IMR-90 (cell line): ENCODE measurements at places on chromosomes 13 and 19.
A peak's percentile ranks its signal among the peaks of the same experiment; 100 is the strongest.

DNA sequence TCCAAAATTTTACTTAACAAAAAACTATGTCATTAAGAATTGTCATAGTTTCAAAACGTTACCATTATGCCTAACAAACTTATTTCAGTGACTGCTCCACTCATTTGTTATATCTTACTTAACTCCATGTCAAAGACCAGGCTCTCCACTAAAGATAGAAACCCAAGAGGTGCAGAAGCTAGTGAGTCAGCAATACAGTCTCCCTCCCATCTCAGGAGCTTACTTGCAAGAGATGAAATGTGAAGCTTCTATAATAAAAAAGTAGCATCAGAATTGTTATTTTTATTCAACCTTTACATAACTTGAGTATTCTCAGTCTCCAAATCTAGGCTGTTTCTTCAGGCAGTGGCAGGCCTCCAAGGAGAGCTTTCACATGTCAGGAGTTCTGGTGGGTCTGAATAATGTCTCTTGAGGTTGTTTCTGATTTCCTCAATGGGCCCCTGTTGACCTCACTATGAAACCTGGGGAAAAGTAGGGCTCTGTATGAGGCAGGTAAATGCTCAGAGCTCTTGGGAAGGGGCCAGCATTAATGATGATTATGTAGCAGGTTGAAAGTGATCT lies 242.0 kb downstream of the NDFIP2 start:
- DNase-seq: no peak

- DNase-seq: no peak
These were observed 6.0 kb upstream of the FFAR2 start for GRCh38 chr19:35442091-35442490.

DNA sequence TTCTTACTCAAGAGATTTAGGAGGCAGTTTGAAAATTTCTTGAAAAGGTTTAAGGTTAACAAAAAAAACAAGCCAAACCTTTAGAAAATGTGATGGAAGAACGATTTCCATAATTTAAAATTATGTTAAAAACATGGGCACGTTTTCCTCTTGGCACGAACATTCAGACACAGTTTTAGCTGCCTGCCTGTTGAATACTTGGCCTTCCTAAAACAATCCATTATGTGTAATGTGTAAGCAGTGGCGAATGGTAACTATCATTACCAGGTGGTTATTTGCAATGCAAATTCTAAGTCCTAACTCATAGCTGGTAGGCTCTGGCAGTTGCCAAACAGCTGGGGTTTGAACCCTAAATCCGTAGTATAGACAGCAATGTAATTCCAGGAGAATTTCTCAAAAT lies 1425.7 kb upstream of the SLC10A2 start:
- DNase-seq: no peak

DNA sequence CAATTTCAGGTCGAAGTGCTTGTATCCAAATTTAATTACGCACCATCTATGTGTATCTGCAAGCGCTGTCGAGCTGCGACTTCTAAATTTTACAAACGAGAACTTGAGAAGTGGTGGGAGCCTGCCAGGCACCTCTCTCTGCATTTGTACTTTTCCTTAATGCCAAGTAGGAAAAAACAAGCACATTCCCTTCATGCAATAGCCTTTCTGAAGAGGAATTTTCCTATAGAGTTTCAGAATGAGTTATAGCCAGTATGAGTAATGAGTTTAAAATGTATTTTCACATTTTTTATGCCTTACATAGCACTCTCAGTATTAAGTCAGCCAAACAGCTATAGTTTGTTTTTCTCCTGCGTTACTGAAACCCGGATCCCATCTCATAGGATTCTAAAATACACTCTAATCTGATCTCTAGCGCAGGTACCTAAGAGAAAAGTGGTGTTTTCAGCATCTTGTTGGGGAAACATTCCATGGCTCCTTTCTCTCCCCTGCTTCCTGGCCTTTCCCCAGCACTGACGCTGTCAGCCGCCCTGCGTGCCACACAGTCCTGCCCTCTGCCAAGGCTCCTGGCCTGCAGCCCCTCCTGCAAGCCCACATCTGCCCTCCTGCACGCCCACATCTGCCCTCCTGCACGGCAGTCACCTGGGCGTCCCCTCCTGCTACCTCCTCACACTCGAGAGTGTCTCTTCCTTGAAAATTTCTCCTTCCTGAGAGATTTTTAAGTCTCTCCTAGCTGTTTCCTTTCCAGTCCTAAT lies 526.9 kb downstream of the MYO16 start:
- peak; percentile 86 for DNase-seq

- DNase-seq: peak; percentile 32
These were observed 6.6 kb downstream of the ZNF837 start for GRCh38 chr19:58374200-58374599.

GRCh38 chr19:43623889-43624670 lies 4.7 kb upstream of the ZNF428 start:
- DNase-seq: no peak

GRCh38 chr19:54245936-54246335 lies 3.3 kb upstream of the LILRA6 start:
- no peak for DNase-seq

GRCh38 chr13:112510987-112511685 lies 76.8 kb downstream of the TUBGCP3 start:
- no peak for DNase-seq

- peak; percentile 11 for DNase-seq
These were observed 74.3 kb upstream of the ATP12A start for GRCh38 chr13:24605923-24606372.

DNA sequence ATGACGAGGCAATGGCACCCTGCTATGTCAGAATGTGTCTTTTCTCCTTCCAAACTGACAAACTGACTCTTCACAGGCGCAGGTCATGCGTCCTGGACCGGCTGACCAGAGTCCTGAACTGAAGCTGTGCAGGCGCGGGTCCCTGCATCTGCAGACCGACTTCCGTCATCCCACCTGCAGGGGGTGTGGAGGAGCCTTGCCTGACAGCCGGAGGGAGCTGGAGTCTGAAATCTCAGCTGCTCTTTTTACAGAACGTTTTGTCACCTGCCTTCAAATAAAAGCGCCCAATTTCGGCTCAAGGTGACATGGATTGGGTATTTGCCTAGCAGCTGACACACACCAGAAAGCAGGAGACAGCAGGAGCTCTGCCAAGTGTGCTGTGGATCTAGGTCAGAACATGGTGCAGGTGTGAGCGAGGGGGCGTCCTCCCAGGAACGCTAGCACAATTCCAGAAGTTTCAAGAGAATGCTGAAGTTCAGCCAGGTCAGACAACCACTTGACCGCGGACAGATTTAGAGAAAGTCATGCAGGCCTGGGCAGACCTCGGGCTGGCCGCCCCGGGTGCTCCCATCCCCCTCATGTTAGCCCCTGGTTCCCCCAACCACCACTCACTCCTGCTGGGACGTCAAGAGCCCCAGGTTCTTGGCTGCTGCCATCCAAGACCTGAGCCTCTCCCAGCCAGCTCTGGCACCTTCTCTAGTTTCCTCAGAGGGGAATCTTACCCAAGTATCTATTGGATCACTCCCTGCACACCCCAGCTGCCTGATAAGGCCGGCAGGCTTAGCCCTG lies 32.8 kb downstream of the ELL start:
- no peak for DNase-seq

GRCh38 chr19:20044663-20045062 lies 5.4 kb upstream of the ZNF682 start:
- no peak for DNase-seq

- no peak for DNase-seq
These were observed 103.6 kb upstream of the MYCBP2 start for GRCh38 chr13:77430377-77430951.

- DNase-seq: peak; percentile 27
These were observed 98.5 kb upstream of the PABPC3 start for GRCh38 chr13:24997367-24997967.

- no peak for DNase-seq
These were observed 34.9 kb upstream of the FXYD3 start for GRCh38 chr19:35080613-35081170.

- no peak for DNase-seq
These were observed 24.9 kb downstream of the PCID2 start for GRCh38 chr13:113183450-113184129.

GRCh38 chr19:46134527-46134926 lies 10.0 kb upstream of the IGFL3 start:
- peak; percentile 65 for DNase-seq

GRCh38 chr13:109400209-109400608 lies 386.2 kb downstream of the IRS2 start:
- DNase-seq: no peak

DNA sequence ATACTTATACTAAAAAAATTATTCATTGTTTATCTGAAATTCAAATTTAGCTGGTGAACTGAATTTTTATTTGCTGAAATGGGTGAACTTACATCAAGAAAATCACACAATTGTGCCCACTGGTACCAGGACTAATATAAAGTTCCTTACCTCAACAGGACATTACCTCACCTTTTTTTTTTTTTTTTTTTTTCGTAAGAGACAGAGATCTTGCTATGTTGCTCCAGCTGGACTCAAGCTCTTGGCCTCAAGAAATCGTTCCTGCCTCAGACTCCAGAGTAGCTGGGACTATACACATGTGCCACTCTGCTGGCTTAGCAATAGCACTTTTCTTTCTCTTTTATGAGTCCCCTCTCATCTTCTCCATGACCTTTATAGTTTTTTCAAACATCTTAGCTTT lies 22.5 kb upstream of the NDFIP2 start:
- DNase-seq: no peak

DNA sequence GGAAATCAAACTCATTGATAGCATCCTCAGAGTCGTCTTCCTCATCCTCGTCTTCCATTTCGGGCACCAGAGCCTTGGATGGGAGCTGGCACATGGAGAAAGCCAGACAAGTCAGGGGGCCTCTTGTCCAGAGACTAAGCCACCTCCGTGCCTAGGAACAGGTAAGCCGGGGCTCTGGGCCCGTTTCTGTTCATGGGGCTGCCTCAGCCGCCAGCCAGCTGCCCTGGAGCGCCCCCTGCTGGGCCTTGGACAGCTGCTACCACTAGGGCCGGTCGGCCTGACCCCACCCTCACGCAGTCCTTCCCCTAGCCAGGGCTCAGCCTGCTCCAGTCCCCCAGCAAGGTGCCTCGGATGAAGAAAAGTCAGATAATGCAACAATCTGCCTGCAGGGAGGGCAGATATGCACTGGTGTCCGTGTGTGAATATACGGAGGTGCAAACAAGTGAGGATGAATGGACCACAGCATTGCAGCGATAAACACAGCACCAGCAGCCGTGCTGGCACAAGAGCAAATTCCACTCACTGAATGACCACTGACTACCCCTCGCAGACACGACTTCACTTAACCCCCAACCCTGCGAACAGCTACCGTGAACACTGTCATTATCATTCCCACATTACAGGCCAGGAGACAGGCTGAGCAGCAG lies 11.9 kb upstream of the PRKD2 start:
- DNase-seq: peak; percentile 44

DNA sequence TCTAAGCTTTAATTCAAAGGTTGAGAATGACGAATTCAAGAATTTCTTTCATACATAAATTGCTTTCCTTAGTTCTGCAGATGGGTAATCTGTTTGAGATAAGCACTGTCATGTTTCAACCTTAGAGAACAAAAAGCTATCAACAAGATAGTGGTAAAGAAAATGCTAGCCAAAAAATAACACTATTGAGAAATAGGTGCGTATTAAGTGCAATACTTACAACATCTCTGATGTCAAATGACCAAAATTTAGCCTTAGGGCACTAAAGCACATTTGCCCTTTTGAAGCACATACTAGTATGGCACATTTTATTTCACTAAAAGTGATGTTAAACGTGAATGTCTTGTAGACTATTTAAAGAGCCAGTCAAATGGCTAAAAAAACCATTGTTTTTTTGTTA lies 4.9 kb downstream of the KBTBD6 start:
- DNase-seq: no peak

DNA sequence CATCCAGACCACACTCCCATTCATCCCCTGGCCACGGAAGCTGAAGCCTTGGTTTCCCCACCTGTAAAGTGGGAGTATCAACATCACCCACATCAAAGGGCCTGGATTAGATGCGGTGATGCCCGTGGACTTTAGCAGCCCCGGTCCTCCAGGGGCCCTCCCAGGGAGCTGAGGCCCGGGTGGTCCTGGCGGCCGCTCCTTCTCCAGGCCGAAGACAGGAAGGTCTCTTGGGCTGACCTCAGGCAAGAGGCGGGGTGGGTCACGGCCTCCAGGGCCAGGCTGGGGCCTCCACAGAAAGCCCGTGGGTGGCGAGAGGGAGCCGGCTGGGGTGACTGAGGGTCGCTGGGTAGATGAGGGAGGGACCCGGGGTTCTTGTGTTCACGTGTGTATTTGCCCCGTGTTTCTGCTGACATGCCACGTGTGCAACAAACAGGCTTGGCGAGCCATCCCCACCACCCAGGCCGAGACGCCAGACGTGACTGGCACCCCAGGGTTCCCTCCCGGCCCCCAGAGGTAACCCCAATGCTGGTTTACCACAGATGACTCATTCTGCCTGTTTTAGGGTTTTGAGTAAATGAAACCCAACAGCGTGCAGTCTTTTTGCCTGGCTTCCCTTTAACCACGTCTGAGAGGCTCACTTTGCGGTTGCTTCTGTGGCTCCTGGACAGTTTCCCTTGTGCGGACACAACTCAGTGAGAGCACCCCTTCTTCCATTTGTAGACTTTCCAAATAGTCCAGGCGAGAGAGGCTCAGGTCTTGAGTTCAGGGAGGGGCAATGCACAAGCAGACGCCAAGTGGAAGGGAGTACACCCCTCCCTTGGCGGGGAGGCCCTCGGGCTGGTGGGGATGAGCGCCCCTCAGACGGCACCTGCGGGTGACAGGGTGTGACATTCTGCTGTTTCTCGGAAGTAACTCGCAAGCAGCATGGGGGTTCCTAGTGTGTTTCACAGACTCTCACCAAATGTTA lies 42.9 kb downstream of the C13orf46 start:
- no peak for DNase-seq

DNA sequence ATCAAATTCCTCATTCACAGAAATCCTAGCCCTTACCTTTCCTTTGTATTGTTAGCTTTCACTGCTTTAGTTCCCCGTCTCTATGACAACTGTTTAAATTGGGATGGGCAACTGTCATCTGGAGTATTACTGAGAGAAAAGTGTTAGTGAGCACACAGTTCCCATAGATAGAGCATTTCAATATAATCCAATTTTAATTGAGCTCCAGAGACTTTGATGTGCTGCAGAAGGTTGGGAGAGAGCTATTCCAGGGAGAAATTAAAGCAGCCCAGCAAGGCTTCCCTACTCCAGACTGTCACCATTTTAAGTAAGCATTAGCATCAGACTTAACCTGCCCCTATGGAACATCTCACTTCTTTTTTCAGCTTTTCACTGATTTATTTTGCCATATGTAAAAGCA lies 55.0 kb upstream of the MAB21L1 start:
- DNase-seq: no peak

DNA sequence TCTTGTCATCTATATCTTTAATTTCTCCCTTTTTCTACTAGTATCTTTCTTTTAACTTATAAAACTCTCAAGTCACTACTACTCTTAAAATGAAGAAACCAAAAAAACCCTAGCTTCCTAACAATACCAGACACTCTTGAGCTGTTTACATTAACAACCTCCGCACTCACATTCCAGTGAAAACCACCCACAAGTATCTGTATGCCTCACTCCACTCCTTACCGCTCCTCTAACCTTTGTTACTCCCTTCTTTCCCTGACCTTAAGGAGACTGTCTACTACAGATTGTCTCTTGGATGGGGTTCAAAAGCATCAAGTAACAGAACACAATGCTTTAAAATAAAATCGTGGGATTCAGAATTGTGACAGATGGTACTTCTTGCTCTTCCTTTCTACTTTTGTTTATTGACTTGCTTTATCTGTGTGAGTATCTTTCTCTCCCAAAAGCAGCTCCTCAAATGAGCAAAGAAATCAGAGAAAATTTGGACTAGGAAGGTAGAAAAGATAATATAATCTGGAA lies 110.0 kb upstream of the FBXL3 start:
- peak; percentile 95 for DNase-seq
